ENCODE measurements at places on chromosomes 16 and 17.

DNA sequence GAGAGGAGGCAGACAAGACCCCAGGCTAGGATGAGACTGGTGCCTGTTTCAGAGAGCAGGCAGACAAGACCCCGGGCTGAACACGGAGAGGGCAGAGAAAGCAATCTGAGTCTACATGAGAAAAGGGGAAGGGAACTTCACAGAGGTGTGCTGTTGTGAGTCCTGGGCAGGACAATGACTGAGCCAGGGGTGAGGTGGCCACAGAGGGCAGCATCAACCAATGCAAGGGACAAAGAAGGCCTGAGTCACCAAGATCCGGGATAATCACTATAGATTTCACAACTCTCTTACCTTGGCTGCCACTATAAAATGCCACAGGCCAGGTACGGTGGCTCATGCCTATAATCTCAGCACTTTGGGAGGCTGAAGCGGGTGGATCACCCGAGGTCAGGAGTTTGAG lies 89.0 kb downstream of the SLC39A11 start:
- no peak for DNase-seq

GRCh38 chr16:5722116-5722619 lies 624.6 kb upstream of the EEF2KMT start:
- DNase-seq, result no peak

DNA sequence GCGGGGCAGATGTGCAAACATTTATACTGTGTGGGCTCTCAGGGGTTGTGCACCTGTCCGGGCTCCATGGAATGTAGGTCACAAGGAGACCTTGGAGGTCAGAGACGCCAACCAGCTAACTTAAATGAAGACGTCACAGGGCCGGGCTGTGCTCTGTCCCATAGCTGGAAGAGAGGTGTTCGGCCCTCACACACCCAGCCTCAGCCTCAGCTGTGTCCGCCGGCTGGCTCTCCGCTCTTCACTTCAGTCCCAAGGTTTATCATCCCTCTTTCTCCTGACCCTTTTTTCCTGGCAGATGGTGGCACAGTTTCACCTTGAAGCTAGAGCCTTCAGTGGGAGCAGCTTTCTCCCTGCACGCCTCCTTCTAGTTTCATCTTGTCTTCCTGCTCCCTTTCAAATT lies 6.0 kb upstream of the RBFOX3 start:
- DNase-seq, result no peak

- no peak for DNase-seq
These were observed 49.2 kb downstream of the IRF8 start for GRCh38 chr16:85948138-85948509.

- no peak for DNase-seq
These were observed 299.8 kb upstream of the SALL1 start for GRCh38 chr16:51450909-51451308.

DNA sequence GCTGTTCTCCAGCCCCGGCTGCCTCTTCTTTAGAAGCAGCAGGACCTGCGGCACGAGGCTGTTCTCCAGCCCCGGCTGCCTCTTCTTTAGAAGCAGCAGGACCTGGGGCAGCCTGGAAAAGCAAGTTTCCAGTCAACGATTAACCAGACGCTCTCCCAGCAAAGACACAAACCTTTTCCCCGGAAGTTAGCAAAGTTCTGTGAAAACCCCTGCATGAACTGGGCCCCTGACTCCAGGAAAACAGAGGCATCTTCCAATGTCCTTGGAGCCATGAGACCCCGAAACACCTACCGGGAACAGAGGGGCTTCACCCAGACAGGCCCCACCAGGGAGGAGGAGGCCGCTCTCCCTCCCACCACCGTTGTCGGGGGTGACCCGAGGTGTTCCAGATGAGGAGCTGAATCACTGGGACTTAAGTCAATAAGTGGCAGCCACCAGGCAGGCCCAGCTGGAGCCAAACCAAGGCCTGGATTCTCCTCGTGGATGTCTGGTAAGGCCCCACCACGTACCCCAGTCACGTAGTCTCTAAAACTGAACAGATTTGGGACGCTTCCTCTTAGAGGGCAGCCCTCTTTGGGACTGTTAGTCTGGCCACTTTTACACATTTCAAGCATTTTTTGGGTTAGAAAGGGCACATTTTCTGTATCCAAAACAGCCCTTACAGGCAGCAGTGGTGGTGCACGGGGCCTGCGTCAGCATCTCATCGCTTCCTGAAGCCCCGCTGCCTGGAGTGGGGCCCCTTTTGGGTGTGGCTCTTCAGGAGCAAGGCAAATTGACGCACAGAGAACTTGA lies at the start of gene RPH3AL:
Gene RPH3AL (minus strand): TSS at position 387 of the 792 bp plus-strand sequence. CDS start 25,264 bp downstream, outside the sequence.
- no peak for DNase-seq

- DNase-seq, result no peak
These were observed 26.0 kb upstream of the RSL1D1 start for GRCh38 chr16:11877374-11877773.

- no peak for DNase-seq
These were observed 18.3 kb downstream of the COQ7 start for GRCh38 chr16:19085679-19086200.

DNA sequence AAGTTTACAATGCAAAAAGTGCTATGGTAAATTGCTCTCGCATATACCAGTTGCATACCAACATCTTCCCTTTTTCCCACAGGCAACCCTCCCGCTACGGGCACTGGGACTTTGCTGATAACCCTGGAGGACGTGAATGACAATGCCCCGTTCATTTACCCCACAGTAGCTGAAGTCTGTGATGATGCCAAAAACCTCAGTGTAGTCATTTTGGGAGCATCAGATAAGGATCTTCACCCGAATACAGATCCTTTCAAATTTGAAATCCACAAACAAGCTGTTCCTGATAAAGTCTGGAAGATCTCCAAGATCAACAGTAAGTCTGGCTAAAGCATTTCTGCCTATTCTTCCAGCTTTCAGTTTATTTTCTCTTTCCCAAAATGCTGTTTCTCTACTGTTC lies 27.9 kb upstream of the HSBP1 start:
- DNase-seq, result no peak

GRCh38 chr16:77450790-77451487 lies 16.1 kb upstream of the ADAMTS18 start:
- DNase-seq, result no peak

DNA sequence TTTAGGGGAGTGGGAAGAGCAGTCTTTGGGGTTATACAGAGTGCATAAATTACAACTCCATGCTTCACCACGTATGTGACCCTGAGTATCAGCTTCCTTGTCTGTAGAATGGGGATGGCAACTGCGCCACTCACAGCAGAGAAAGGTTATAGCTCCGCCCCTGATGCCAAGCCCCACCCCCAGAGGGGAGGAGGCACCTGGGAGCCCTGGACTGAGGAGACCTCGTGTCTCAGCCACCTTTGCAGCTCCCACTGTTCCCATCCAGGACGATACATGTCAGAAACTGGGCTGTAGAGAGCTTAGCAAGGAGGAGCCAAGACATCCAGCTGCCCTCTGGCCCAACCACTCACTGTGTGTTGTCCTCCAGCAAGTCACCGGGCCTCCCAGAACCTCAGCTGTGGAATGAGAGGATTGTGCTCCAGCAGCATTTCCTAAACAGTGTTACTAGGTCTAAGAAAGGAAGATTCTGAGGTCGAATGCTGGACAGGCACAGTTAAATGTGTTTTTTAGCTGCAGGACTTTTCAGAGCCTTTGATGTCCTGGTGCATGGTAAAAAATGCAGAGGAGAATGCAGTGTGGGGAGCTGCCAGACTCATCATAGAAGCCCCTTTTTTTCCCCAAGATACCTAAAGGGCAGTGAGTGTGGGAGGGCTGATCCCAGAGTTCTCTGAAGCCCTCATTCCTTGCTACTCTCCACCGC lies 49.4 kb downstream of the BEAN1 start:
- DNase-seq, result peak; percentile 38

DNA sequence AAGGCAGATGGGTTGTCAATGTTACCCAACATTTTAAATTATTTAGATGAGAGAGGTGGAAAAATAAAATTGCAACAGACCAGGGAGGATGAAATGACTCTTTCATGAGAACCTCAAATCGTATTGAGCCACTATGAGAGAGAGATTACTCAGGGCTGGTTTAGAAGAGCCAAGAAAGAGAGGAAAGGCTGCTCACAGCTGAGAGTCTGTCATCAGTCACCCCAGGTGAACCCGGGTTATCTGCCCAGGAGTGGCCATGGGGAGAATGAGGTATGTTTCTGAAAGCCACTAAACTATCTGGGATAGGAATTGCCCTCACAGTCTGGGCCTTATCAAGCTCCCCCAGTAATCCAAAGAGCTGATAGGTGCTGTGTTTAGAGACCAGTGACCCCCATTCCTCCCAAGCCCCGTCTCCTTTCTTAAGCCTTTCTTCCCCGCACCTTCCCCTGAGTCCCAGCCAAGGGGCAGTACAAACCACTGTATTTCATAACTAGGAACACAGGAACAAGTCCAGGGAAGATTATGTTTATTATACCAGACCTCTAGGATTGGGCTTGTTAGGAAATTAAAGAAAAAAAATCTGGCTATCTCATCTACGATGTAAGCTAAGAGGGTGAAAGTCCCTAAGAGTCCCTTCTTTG lies 158.9 kb upstream of the NOL11 start:
- no peak for DNase-seq

DNA sequence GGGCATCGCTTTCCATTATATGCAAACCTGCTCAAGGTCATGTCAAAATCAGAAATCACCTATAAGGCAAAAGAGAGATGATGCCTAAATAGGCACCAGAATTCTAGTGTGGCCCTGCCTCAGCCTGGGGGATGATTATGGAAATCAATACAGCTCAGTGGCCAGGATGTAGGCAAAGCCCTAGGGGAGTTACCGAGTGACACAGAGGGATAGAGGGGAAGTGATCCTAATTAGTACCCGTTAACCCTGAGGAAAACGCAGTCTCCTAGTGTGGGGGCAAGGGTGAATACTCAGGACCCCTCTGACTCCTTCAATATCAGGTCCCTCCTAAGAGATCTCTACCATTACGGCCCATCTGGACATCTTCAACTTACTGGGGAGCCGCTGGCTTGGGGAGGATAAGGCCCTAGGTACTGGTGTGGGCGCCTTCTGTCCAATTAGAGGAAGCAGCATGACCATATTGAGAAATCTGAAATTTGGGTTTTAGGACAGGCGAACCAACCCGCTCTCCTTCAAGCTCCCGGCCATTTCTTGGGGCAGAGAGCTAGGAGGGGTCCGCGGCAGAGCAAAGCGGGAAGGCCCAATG lies 725 bp downstream of the NT5C3B start:
- no peak for DNase-seq

GRCh38 chr16:15790458-15790857 lies 66.4 kb downstream of the MYH11 start:
- no peak for DNase-seq

DNA sequence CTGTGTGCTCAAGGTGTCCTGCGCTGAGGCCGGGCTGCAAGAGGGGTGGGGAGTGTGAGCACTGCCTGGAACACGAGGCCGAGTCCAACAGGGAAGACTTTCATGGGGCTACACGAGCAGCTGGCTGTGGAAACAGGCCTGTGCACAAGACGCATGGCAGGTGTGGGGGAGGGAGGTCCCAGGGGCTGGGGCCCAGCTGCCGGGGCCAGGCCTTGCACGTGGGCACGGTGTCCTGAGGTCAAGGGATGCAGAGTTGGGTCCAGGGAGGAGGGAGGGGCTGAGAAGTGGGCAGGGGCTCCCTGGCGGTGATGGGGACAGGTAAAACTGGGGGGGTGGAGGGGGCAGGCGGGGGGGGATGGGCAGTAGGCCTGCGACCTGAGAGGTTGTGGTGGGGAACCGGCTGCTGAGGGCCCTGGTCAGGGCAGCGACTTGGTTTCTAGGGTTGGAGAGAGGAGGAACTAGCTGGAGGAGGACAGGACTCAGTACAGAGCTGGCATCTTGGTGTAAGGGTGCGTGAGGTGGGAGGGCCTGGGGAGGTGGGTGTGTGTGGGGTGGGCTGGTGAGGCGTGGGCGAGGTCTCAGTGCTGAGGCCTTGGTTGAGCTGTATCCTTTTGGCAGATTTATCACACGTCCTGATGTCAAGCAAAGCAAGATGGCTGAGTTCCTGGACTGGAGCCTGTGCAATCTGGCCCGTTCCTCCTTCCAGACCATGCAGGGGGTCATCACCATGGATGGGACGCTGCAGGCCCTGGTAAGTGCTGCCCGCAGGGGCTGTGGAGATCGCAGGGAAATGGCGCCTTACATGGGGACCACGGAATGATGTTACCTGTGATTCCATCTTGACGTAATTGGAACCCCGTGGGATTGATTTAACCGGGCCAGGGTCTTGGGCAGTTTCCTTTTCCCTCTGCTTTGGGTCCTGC lies 29.4 kb downstream of the TBCD start:
- no peak for DNase-seq

GRCh38 chr17:65536573-65537342 lies 24.7 kb downstream of the AXIN2 start:
- no peak for DNase-seq

DNA sequence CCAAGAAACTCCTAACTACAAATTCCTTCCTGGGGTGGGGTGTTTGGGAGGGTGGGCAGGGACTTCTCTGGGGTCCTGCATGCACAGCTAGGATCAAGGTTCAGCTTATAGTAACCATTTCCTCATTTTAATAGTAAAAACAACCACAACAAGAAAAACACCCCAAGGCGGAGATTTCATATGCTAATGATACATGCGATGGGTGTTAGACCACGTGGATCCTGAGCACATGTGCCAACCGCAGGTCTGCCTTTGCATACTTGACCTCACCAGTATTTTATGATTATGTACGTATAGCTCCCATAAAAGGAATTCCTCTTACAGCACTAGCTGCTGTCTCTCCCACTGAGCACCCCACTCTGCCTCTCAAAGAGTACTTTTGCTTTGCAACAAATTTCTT lies 1.9 kb downstream of the KRTAP4-11 start:
- DNase-seq, result no peak

- peak; percentile 90 for DNase-seq
These were observed 44.9 kb downstream of the OTOA start for GRCh38 chr16:21708533-21709115.

DNA sequence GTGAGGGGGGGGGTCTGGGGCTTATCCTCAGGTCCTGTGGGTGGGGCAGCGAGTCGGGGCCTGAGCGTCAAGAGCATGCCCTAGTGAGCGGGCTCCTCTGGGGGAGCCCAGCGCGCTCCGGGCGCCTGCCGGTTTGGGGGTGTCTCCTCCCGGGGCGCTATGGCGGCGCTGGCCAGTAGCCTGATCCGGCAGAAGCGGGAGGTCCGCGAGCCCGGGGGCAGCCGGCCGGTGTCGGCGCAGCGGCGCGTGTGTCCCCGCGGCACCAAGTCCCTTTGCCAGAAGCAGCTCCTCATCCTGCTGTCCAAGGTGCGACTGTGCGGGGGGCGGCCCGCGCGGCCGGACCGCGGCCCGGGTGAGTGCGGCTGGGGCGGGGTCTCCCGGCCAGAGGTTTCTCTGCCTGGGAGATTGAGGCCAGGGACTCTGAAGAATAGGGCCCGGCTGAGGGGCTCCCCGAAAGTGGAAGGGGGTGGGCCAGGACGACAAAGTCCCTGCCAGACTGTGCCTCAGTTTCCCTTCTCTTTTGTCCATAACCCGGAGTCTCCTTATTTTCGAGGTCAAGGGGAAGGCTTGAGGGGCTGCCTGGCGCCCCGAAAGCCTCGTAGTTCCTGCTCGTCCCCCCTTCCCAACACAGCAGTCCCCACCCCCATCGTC lies at the start of gene FGF11:
Gene FGF11 (plus strand): TSS at position 51 of the 651 bp plus-strand sequence. CDS start 109 bp downstream, at position 160.
- DNase-seq, result no peak

DNA sequence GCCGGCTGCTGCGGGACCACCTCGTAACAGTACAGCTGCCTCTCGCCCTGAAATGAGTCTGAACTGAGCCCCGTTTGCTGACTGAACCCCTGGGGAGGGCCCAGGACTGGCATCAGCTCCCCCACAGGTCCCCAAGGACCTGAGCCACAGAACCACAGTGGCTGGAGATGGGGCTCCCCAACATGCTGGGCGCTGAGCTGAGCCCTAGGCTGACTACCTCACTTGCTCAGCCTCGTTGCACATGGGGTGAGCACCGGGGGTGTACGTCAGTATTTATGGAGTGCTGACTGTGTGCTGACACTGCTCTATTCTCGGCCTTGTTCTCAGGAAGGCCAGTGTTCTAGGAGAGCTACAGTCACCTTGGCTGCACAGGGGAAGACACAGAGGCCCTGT lies 6.6 kb upstream of the VASN start:
- no peak for DNase-seq

Data from activated CD4-positive, alpha-beta T cell treated with anti-CD3 and anti-CD28 coated beads for 24 hours (primary cell).